Uterus (tissue), 4 donors: ENCODE measurements at places on chromosomes 3 and 15. TPM values are rescaled to one million over a fixed set of nuclear protein-coding genes. Genes with fewer than 3 reads are reported as not detected.

DNA sequence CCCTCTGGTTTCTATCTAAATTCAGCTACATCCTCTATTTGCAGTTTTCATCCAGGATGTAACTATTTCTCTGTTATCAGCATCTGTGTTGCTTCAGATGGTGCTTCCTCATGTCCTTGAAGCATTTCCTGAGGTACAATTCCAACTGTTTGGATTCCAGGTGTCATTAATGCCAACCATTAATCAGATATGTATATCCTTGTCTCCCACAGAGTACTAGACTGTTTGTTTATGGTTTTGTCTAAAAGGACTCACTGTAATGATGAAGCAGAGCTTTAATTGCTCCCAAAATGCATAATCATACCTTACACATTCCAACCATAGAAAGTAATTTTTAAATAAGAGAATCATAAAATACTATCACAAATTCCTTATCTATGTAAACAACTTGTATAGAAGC, 288.5 kb upstream of the MME start:
- no peak for DNase-seq

DNA sequence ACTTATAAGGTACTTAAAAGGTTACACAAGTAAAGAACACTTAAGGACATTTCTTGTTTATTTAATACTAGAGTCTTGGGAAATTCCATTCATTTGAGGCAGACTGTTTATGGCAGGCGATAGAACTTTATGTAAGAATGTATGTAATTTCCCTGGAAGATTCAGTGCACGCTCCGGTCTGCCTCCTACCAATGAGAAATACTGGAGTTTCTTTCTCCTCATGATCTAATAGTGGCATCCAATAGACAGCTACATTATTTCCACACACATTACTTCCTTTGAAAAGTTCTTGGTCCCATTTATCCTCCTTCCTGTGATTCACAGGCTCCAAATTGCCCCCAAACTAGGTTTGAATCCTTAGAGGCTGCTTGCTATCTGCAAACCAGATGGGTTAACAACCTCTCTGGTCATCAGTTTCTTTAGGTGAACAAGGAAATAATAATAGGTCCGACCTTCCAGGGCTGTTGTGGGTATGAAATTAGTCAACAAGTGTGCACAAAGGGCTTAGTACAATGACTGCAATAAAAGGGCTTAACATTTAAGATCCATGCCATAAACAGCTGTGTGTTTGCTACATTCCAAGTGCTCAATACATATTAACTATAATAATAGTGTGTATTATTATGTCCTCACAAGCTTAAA, 30.7 kb downstream of the EIF4E3 start:
- no peak for DNase-seq

DNA sequence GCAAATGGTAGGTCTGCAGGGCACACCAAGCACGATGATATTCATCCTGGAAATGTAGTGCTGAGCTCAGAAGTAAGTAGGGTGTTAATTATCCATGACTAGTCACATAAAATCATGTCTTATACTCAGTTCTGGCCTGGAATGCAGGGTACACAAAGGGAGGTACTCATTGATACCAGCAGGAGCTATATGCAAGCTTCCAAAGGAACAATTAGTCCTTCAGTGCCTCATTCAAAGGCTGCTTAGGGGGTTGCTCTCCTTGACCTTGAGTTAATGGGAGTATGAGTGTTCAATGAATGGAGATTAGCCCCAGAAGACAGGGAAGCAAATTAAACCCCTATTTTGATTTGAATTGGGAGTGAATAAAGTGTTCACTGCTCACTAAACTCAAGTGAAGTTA, 38.3 kb downstream of the CNTN6 start:
- DNase-seq, result no peak

DNA sequence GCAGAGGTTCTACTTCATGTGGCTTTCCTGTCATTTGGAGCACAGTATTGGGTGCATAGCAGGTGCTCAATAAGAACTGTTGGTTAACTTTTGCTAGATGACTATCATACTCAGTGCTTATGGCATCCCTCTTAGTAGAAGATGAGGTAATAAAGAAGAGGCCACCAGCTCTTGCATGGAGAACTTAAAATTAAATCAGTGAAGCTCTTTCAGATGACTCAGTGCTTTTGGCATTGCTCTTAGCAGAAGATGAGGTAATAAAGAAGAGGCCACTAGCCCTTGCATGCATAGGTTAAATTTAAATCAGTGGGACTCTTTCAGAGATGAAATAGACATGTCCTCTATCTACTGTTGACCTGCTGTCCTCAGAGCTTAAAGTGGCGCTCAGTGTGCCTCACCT, 109.4 kb upstream of the FGF7 start:
- no peak for DNase-seq

GRCh38 chr3:94011233-94011711, 17.1 kb downstream of the STX19 start:
- no peak for DNase-seq

- no peak for DNase-seq
Observed at GRCh38 chr3:71512000-71512399, 71.5 kb downstream of the FOXP1 start.

- DNase-seq, result no peak
Observed at GRCh38 chr3:143693506-143693905, 154.8 kb downstream of the SLC9A9 start.

DNA sequence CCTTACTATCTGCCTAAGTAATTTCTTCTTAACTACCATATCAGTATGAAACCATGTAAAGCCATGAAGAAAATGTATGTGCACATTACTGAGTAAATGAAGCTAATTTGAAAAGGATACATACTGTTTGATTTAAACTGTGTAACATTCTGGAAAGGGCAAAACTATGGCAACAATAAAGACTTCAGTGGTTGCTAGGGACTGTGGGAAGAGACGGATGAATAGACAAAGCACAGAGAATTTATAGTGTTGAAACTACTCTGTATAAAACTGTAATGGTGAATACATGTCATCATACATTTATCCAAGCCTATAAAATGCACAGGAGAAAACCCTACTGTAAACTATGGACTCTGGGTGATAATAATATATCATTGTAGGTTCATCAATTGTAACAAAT, 1103.7 kb upstream of the EPHA6 start:
- no peak for DNase-seq

DNA sequence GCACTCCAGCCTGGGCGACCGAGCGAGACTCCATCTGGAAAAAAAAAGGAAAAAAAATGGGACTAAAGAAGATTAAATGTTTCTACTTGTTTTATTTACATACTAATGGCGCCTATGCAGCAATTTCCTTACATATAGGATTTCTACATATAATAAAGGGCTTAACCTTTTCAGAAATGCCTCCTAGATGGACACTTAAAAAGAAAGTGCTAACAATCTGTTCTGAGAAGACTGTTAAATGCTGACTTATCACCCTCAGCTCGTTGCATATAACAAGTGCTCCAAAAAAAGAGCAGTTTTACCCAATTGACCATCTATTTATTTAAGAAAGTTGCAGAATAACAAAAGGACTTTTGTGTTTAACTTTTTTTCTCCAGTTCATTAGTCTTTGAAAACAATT, 32.7 kb downstream of the DENND4A start:
- no peak for DNase-seq

- DNase-seq, result no peak
Observed at GRCh38 chr15:31278061-31278445, 48.6 kb upstream of the KLF13 start.

Gene SH2D7
- not detected for total RNA-seq

Gene ST3GAL6
- total RNA-seq, result 8.2 TPM

Gene GOLGA8J
- not detected for total RNA-seq

Gene SLC2A2
- not detected for total RNA-seq

Gene RTP3
- not detected for total RNA-seq

Gene TLR9
- 1.5 TPM for total RNA-seq

Gene FBXW12
- not detected for total RNA-seq
